Epithelial cell of esophagus (primary cell): ENCODE measurements at places on chromosomes 2 and 18.

GRCh38 chr2:199734651-199735050 lies 116.3 kb downstream of the FTCDNL1 start:
- no peak for DNase-seq

DNA sequence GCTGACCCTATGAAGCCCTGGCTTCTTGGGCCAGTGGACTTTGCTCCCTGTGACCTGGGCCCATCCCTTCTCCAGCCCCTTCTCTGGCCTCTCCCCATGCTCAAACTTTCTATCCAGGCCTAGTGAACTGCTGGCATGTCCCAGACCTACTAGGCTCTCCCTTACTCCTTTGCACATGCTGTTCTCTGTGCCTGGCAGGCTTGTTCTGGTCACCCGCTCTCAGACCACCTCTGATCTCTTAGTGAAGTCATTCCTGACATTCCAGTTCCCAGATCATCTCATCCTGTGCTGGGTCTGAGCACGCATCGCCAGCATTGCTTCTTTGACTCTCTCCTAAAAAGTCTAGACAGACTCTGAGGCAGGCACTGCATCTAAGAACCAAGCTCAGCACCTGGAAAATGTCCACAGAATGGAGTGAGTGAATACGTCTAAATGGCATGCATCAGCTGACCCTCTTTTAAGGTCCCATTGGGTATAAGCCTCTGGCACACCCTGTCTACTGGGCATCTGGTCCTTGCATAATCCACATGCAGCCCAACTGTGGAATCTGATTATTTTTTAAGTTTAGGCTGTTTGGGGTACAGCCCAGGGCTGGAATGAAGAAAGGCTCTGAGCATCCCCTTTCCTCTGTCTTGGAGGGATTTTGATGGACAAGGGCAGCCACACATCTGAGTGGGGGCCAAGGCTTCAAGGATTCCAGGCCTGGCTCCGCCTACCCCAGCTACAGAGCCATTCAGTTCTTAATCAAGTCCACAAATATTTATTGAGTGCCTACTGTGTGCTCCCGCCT lies 130.6 kb upstream of the HAAO start:
- peak; percentile 71 for DNase-seq

GRCh38 chr2:233410196-233410760 lies 56.0 kb downstream of the DGKD start:
- DNase-seq = no peak

- no peak for DNase-seq
Observed at GRCh38 chr2:224312741-224313140, 89.2 kb downstream of the FAM124B start.

GRCh38 chr2:118046634-118047210 lies 32.9 kb upstream of the CCDC93 start:
- DNase-seq = peak; percentile 50

DNA sequence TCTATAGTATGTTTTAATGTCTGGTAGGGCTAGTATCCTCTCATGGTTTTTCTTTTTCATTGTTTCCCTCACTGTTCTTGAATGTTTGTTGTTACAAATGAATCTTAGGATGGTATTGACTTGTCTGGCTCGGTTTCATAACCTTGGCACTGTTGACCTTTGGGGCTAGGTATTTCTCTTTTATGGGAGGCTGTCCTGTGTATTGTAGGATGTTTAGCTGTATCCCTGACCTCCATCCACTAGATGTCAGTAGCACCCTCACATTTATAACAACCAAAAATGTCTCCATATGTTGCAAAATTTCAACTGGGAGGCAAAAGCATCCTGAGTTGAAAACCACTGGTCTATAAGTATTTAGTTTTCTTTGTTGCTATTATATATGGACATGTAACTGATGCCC lies 7.0 kb upstream of the AOX1 start:
- peak; percentile 69 for DNase-seq

GRCh38 chr2:104539649-104540048 lies 314.3 kb upstream of the POU3F3 start:
- DNase-seq = no peak

DNA sequence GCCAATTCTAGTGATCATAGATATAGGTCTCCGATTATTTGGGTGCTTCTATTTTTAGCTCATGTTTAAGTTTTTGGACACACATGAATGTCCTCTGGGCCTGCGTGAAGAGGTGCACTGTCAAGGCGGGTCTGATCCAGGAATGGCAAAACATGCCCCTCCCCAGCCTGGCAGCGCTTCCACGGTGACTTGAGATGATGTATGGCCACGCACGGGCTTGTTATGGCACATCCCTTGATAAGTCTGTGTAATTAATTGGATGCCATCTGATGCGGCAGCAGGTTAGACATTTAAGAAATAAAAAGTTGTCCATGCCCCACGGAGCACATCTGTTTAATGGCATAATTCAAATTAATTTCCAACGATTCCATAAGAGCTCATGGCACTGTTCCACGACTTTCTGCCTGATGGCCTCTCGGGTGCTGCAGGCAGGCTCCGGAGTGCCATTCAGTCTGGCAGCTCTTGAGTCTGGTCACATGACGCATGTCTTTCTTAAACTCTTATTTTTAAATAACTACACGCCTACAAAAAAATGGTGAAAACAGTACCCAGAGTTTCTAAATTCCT lies 151.4 kb downstream of the ACKR3 start:
- DNase-seq = peak; percentile 90

DNA sequence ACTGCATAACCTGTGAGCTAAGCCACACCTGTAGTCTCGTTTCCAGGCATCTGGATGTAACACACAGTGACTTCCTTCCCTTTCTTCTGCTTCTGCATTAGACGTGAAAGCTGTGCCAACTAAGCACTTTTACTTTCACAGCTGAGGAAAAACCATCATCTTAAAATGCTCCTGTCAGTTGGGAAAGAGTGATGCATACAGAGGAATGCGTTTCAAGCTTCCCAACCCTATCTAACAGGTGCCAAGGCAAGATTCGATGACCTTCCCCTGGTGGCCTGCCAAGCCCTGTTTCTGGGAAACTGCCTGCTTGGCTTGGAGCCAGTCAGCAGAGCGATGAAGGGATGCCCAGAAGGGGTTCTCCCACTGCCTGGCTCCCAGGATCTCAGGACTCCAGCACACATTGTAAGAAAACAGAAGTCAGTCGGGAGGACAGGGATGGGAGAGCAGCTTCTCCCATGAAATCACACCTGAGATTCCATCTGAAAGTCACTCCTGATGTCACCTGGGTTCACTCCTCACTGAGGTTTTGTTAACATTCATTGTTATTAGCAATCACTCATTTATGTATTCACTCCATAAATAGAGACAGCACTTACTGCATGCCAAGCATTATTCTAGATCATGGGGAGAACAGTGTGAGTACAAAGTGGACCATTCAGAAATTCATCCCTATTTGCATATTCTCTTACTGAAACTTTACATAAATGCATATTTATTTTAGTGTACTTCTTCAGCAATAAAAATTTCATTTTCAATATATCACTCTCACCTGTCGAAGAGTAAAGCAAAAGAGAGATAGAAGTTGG lies 64.1 kb downstream of the DTNA start:
- peak; percentile 77 for DNase-seq

DNA sequence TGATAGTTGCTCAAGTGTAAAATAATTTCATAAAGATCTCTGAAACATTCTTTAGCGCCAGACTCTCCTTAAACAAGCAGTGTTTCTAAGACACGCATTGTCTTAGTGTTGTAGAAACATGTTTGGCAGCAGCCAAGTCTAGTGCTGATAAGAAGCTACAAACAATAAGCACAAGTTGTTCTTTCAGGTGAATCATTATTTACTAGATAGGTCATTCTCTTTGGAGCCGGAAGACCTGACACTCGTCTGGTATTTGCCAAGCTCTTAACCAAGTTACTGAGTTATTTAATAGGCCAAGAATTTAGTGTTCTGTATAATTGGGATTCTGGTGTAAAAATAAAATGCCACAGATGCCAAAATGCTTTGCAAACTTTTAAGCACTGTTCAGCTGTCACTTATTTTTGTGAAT lies 852.1 kb downstream of the CPS1 start:
- DNase-seq = peak; percentile 93

GRCh38 chr2:71786291-71787107 lies 333.1 kb downstream of the DYSF start:
- DNase-seq = no peak

- DNase-seq = peak; percentile 97
Observed at GRCh38 chr2:220847589-220847988, 724.5 kb downstream of the EPHA4 start.

DNA sequence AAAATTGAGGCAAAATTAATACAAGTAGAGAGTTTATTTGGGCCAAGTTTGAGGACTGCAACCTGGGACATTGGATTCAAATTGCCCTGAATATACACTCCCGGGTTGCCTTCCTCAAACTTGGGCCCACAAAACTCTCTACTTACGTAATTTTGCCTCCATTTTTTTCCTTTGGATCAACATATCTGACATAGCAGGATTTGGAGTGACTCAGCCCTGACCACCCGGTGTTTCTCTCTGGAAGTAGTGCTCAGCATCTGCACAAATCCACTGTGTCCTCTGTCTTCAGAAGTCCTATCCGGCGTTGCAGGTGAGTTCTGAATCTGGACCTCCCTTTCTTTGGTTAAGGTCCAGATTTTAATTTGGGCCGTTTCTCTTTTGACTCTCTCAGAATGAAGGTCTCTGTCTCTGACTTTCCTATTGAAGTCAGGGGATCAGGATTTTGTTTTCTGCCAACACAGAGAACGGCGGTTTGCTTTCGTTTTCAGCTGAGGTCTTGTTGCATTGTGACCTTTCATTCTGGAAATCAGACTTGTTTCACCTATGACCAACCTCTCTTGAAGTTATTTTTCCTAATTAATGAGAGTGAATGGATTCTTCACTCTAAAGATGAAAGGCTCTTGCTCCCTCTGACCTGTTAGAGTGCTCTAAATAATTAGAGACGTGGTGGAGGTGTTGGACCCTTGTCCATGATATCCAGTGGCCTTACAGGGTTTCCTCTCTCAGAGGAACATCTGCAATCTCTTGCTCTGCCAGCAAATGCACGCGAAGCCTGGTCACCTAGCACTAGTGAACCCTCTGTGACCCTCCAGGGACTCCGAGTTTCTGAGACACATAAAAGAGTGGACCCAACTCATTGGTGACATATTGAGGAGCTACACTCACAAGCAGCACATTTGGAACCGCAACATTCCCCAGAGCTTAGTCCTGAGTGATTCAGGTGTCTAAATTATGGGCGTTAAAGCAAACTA lies 13.6 kb downstream of the TCF23 start:
- no peak for DNase-seq

DNA sequence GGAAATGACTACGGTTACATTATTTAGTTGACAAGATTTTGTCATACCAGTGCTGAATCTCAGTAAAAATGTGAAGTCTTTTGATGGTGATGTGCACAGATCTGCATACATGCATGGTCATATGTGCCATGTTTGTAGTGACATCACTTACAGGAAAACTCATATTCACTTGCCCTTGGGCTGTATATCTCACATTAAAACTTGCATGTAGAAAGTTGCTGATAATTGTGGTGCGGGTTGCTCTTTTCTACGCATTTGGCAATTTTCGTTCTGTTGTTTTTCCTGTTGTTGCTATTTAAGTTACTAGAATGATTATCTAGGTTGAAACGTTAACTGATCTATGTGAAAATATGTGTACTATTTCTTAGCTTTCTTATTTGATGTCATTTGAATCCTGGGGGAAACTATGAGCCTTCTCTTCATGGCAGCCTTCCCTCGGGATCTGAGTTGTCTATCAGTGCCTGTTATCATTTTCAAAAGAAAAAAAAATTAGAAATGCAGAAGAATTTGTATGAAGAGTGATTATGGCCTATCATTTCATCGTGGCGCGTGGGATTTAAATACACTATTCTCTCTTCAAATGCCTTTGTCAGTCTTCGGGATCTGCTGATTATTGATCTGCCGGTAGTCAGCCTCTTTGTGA lies 296.6 kb downstream of the TMX3 start:
- DNase-seq = no peak

DNA sequence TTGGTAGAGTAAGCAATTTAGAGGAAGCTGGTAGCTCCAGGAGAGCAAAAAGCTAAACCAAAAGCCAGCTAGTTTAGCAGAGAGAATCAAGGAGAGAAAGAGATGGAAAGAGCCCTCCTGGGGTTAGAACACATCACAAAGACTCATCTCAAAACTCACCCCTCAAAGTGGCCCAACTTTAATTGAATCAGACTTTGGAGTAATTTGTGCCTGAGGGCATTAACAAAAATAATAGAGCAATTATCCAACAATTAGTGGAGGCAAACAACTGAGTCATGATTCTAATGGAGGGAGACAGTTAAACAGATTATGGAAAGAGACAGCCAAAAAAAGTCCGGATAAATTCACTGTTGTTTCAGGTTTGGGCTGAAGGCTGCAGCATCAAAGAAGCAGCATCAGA lies 417.4 kb downstream of the KCNJ3 start:
- DNase-seq = no peak

DNA sequence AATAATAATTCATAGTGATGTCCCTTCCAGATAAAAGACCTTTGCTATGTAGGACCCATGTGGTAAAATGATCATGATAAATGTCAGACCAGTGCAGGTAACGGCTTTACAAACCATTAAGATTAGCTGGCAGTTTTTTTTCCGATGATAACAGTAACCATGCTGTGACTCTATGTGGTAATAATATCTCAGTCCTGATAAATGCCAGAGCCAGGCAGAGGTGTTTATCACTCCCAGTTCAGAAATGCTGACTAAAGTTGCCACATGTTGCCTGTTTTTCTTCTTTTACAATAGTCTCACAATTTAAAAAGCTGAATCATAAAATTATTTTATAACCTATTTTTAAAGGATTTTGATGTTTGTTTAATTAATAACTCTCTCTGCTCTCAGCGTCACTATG lies 565.1 kb downstream of the ARHGAP15 start:
- no peak for DNase-seq

GRCh38 chr2:165792104-165792454 lies 2.0 kb downstream of the GALNT3 start:
- DNase-seq = no peak

DNA sequence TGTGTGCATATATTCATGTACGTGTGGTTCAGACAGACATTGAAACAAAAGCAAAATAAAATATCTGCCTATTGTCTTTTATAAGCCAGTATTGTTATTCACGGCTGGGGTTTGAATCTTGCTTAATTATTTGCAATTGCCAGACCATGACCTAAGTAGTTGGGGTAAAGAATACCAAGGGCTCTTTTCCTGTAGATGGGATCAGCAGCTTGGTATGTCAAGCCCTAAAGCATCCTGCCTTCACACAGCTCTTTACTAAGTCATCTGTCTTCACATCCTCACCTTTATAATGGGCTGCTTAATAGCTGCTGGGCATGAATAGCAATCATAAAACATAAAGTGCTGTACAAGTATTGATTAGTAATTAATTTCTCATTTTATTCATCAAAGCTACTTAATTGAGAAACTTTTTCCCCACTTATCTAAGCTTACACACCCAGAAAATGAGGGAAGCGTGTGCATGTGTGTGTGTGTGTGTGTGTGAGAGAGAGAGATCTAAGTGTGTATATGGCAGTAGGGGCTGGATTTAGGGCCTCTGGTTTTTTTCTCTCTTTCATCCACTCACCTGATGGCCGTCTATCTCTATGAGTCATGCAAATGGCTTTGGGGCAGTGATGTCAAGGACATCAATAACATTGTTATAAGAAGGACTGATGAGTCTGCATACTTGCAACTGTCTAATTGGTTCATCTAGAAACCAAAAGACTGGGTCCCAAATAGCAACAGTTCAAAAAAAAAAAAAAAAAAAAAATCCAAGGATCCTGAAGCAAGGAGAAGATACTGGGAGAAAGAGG lies 244.1 kb upstream of the TNP1 start:
- peak; percentile 85 for DNase-seq
